ENCODE measurements at places on chromosomes 4 and X.

DNA sequence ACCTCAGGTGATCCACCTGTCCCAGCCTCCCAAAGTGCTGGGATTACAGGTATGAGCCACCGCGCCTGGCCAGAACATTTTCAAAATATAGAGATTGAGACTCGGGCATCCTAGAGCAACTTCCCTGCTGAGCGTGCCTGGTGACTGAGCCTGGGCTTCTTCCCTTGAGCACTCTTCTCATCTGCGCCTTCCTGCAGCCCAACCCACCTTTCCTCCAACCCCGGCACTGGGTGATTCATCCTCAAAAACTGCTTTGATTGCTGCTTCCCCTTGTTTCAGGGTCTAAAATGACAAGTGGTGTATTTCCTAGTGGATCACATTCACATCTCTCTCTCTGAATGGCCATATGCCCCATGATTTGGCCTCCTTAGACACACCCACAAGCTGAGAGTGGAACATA is 37.8 kb downstream of the PHKA2 start:
- no peak for DNase-seq

- no peak for DNase-seq
Observed at GRCh38 chrX:42684065-42684464, 93.9 kb downstream of the PPP1R2C start.

- no peak for DNase-seq
Observed at GRCh38 chr4:13543839-13544605, at the start of gene NKX3-2. NKX3-2 (minus strand) TSS chr4:13544508; CDS start chr4:13544414, 94 bp downstream.

DNA sequence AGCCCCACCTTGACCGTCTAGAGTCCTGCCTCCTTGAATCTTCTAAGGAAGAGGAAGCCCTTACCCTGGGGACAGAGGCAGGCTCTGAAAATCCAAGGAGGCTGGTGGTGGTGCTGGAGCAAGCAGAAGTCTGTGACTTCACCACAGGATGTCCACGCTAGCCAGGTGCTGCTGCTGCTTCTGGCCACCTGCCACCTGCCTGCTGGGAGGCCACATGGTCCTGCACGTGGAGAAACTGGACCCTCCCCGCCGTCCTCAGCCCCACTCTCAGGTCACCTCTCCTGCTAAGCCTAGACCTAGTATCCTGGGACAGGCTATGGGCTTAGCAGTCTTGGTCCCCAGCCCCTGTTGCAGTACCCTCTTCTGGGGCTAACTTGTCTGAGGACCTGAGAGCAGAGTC is 15.8 kb downstream of the TMEM31 start:
- no peak for DNase-seq

DNA sequence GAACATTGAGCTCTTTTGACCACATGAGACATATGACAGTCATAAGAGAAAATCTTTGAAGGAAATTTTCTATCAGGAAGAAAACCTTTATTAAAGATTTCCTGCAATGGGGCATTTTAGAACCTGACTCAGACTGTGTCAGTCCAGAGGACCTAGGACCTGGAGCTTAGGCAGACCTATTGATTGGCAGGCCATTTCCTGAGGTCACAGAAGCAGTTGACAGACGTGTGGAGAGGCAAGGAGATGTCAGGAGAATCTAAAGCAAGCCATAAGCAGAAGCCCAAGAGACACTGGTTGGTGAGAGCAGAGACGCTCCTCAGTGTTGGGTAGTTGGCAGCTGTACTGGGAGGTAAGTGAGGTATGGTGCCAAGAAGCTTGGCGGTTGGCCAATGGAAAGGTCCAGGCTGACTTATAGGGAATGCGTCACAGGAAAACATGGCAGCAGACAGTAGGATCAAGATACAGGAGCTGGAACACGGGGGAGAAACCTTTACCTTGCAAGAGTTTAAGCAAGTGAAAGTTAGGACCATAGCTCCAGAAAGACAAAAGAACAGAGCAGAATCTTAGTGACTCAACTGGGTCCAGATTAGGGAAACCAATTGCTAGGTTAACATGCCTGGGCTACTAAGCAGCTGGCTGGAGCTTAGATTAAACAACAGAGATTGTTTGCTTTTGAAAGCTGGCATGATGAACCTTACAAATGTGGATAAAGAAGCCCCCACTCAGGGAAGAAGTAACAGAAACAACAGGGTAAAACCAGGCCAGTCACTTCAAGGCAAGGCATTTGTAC is 18.6 kb downstream of the PALLD start:
- no peak for DNase-seq

GRCh38 chrX:100797359-100797758 is 22.8 kb upstream of the CSTF2 start:
- DNase-seq: no peak

DNA sequence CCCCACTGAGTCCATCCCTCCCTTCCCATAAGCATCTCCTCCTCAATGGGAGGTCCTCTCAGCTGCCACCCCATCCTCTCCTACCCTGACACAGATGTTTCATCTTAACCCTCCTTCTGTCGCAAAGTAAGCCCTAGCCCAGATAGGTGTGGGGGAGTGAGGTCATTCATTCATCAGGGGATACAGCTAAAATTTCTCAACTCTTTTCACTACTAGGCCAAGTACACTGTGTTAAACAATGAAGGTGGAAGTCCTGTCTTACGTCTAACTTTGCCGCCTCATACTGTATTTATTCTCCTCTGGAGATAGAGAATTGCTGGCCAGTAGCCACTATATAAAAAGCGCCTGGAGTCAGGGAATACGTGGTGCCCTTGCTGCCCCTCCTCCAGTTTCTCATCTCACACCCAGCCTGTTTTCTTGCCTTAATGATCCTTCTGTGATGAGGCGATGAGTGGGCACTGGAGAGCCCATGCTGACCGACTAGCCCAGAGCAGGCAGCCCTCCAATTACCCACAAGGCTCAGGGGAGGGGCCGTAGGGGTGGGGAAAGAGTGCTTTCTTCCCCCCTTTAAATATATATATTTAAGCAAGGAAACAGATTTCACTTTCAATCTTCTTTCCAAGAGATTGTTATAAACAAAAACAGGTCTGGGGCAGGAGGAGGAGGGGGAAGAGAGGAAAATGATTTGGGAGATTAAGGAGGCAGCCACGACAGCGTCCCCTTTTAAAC is 149.5 kb downstream of the PJA1 start:
- no peak for DNase-seq

- DNase-seq: no peak
Observed at GRCh38 chrX:148609515-148610327, 109.3 kb downstream of the AFF2 start.

DNA sequence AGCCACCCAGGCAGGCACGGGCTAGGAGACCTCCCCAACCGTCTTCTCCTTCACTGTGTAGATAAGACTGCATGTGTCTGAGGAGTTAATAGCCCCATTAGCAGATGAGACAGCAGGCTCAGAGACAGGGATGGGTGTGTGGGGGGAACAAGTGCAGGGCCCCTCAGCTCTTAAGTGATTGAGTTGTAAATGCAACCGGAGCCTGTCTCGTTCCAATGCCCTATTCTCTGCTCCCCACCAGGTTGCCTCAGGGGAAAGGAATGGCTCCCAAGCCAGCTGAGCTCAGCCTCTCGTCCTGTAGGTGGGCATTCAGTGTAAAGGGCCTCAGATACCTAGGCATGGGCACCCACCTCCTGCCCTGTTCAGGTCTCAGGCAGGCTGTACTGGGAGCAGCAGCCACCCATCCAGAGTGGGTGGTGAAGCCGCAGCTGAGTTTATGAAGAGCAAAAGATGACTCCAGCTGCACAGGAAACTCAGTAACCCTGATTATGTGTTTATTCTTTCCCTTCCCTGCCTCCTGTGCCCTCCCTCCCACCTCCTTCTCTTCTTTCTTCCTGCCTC is 87.3 kb downstream of the PJA1 start:
- DNase-seq: no peak

DNA sequence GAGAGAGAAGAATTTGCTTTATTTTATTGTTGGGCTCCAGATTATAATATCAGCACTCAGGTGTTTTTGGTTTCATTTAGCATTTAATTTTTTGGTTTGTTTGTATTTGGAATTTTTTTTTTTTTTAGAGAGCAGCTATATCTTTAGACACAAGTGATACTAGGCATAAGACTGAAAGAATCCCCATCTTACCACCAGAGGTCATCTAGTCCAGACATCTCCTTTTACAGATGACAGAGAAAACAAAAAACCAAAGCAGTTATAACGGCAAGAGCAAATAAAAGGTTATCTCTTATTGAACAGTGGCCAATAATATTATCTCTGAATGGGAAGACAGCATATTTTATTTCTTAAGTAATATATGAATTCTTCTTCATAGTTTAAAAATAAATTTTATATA is 22.8 kb downstream of the USP38 start:
- no peak for DNase-seq

- no peak for DNase-seq
Observed at GRCh38 chr4:72712997-72713396, 144.0 kb upstream of the ADAMTS3 start.

- DNase-seq: no peak
Observed at GRCh38 chr4:119284876-119285780, 36.8 kb downstream of the FABP2 start.

DNA sequence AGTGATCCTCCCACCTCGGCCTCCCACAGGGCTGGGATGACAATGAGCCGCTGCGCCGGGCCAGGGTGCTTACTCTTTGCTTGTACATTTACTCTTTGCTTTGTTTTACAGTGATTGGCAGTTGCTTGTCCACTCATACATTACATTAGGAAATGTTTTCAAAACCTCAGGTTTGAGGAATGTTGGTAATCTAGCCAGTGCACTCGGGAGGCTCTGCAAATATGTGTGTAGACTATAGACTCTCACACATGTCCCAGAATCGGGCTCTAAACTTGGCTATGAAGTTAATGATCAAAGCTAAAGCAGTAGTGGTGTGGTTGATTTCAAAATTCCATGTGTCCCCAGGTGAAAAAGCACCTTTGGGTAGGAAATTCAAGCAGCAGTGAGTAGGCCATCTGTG is 20.5 kb downstream of the TRMT44 start:
- DNase-seq: no peak

GRCh38 chr4:33437406-33437805 is 2717.2 kb downstream of the PCDH7 start:
- no peak for DNase-seq

DNA sequence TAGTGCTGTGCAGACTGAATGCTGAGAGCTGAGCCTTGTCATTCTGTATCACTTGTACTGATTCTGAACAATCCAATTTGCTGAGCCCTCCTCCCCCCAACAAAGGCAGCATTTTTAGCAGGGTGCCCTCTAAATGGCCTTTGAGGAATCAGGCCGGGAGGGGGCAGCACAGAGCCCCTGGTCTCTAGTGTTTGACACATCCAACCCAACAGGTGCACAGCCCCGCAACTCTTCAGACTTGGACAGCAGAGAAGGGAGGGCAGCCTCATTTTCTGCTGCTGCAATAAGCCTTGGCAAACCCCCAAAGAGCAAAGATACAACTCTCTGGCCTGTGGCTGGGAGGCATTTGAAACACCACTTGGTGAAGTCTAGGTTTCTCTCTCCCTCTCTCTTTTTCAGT is 3.4 kb downstream of the ATP1B4 start:
- DNase-seq: peak; percentile 70

- DNase-seq: no peak
Observed at GRCh38 chr4:20028645-20029044, 223.1 kb upstream of the SLIT2 start.

- no peak for DNase-seq
Observed at GRCh38 chr4:146981651-146982050, 36.0 kb upstream of the TTC29 start.

DNA sequence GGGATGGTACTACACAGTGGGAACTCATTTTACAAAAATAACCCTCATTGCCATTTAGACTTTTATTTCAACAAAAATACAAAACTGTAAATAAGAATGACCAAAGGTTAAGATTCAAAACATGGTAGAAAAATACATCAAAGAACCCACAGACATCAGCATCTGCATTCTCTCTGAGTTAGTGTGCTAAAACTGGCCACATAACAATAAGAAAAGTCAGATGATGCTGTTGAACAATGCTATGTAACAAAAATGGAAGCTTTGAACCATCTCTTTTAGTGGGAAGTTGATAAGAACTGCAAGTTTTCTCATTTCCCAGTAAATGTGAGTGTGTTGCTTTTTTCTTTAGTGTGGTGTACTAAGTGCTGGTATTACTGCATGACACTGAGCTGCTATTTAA is 888.4 kb upstream of the EPHA5 start:
- DNase-seq: no peak

DNA sequence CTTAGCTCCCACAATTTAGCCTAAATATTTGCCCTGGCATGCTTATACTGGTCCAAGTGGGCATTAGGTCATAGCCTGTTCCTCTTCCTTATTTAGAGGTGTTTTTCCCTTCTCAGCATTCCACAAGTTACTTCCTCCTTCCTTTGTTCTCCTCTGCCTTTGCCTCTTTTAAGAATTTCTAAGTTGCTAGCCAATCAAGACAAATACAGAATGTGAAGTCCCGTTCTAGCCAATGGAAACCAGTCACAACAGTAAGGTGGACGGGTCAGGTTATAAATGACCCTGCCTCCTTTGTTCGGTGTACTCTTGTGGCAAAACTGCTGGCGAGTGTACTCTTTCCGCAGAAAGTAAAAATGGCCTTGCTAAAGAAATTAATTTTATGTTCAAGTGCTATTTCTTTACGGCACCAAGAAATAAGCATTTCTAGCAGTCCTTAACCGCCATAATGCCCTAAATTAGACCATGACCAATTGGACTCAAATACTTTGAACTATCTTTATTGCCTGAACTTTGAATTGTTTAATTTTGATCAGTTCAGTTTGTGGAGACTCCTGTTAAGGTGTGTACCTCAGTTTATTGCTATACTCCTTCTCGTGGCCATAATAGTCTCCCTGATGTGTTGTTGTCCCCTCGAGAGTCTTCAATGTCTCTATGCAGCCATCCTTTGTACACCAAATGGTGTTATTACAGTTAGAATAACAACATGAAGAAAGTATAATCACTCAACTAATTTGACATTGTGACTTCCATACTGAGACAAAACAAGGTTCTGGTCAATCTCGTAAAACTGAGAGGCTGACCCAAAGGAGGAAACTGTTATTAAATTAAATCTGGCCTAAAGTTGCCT is 1.6 kb upstream of the HADH start:
- DNase-seq: no peak

GRCh38 chr4:71209161-71209560 is 129.7 kb upstream of the SLC4A4 start:
- DNase-seq: no peak

DNA sequence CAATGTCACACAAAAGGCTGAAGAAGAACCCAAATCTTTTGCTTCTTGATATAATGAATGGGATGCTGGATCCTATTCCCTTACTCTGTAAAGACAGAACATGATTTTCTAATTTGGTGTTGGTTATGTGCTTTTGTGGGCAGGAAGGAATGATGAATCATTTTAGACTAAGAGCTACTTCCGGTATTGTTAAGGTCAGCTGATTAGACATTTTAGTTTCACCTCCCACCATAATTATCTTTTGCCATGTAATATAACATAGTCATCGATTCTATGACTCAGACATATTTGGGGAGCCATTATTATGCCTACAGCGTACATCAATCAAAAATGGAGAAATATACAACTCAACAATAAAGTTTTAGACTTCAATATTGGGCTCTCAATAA is 265.3 kb downstream of the ZNF674 start:
- no peak for DNase-seq

DNA sequence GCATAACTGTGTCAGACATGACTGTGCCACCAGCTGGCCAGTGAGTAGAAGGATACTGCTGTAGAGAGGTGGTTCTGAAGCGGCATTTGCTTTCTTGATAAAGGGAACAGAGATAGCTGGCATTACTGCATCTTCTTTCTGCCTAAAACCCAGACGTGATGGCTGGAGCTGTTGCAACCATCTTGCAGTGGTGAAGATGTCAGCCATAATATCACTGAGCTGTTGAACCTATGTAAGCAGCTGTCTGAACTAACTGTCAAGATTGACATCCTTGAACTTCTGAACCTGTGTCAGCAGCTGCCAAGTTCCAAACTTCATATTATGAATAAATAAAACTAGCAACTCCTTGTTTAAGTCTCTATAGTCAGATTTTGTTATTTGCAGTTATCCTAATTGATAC is 88.9 kb upstream of the LNX1 start:
- DNase-seq: no peak

GRCh38 chrX:108091878-108092291 is 307 bp downstream of the ATG4A start:
- DNase-seq: no peak
